ENCODE measurements at places on chromosomes 1 and 21.

DNA sequence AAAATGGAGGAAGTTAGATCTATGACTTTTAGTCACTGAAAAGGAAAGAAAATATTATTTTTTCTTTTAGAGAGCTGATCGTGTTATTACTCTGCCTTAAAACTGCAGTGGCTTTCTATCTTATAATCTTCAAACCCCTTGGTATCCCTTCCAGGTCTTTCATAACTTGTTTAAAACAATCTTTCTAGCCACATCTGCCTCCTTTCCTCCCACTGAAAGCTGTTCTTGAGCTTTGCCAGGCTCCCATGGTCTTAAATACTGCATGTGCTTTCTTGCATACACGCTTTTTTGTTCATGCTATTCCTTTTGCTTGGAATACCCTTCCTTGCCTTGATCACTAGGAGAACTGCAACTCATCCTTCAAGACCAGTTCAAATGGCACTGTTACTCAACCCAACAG, 65.9 kb upstream of the GADD45A start:
- DNase-seq: no peak

- no peak for DNase-seq
These were observed 96.5 kb upstream of the CAMK1G start for GRCh38 chr1:209486861-209487593.

DNA sequence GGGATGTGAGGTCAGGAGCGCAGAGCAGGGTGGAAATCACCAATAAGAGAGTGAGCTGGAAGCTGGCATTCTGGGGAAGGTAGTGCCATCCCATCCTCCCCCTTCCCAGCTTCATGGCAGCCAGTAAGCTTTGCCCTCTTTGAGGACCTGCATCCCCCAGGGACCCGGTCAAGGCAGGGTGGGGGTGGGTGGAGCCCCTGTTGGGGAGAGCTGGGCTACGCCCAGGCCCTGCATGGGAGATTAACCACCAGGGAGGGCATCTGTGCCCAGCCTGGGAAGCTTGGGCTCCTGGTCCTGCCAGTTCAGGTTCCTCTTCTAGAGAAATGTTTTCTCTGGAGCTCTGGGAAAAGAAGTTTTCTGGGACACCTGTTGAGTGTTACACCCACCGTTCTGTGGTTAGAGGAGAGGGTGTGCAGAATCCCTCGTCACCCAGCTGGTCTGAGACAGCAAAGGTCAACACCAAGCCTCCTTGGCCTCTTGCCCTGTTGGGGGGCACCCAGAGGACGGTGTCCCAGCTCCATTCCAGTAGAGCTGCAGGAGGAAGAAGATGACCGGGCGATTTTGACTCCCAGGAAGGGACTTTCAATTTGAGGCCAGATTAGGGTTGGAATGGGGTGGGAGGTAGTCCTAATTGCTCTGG, 30.1 kb upstream of the TENT5C start:
- DNase-seq: no peak

DNA sequence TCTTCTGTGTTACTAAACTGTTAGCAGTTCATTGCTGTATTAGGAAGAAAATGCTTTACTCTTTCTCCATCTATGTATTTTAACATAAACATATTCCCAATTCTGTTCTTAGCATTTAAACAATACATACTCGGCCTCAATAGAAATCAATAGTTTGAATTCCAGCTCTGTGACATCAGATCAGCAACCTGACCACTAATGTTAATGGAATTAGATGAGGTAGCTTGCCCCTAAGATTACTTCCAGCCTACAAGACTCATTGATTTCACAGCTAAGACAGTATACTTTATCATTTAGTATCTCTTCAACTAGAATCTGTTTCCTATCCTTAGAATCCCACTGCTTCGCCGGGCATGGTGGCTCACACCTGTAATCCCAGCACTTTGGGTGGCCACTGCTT, 38.9 kb downstream of the EPRS1 start:
- DNase-seq: no peak

DNA sequence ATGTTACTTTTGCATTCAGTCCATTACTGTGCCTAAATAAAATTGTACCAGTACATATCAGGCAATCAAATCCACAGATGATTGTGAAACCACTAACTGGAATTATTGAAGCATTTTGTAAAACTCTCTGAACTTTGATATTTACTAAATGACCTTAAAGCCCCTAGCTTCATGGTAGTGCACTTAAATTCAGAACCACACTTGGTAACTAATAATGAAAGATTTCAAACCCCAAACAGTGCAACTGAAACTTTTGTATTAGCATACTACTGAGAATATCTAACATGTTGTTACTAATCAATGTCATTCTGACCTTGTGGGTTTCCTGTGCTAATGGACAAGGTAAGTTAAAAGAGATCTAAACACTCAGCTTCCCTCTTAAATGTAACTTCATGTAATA, at the start of gene CFHR3:
Gene CFHR3 (plus strand): TSS at position 238 of the 400 bp plus-strand sequence. CDS start 47 bp downstream, at position 285.
- no peak for DNase-seq

GRCh38 chr1:222644636-222644980, 26.7 kb downstream of the MIA3 start:
- no peak for DNase-seq

DNA sequence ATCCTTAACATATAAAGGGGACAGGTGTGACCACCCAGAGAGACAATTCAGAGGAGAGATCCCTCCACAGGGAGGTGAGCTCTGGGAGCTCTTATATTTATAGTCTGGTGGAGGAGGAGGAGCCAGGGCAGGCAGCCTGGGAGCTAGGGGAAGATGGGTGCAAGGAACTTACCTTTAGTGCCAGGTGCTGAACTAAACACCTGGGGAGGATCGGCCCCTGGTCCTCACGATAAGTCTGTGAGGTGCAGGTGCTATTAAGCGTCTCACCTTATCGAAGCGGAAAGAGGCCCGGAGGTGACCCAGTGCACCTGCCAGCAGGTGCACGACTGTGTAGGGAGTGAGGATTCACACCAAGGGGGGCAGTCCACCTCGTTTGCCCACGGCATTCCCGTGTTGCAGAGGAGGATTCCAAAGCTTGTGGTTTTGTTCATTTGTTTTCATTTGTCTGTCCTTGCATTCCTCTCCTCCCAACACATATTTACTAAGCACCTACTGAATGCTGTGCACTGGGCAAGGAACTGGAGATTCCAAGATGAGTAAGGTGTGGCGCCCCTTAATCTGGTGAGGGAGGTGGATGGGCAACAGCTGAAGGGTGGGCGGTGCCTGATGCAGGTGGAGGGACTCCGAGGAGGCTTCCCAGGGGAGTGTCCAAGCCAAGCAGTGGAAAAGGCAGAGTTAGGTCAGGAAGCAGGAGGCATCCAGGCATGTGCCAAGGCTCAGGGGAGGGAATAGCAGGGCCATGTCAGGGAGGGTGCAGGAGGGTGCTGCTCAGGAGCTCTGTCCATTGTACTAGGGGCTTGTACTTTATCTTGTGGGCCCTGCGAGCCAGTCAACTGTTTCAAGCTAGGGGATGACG, 11.5 kb downstream of the ARHGEF10L start:
- DNase-seq: no peak

DNA sequence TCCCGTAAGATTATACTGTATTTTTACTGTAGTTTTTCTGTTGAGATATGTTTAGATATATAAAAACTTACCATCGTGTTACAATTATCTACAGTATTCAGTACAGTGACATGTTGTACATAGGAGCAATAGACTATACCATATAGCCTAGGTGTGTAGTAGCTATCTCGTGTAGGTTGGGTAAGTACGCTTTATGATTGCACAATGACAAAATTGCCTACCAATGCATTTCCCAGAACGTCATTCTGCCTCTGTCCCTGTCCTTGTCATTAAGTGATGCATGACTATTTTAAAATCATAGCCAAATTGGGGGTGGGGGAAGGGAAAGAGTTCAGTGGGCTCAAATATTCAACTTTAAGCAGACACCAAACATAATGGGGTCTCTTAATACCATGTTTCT, 233.8 kb upstream of the TMEM51 start:
- DNase-seq: no peak

- no peak for DNase-seq
These were observed 73.3 kb downstream of the PLPP3 start for GRCh38 chr1:56505792-56506743.

- no peak for DNase-seq
These were observed 26.4 kb upstream of the FAM78B start for GRCh38 chr1:166193057-166193698.

DNA sequence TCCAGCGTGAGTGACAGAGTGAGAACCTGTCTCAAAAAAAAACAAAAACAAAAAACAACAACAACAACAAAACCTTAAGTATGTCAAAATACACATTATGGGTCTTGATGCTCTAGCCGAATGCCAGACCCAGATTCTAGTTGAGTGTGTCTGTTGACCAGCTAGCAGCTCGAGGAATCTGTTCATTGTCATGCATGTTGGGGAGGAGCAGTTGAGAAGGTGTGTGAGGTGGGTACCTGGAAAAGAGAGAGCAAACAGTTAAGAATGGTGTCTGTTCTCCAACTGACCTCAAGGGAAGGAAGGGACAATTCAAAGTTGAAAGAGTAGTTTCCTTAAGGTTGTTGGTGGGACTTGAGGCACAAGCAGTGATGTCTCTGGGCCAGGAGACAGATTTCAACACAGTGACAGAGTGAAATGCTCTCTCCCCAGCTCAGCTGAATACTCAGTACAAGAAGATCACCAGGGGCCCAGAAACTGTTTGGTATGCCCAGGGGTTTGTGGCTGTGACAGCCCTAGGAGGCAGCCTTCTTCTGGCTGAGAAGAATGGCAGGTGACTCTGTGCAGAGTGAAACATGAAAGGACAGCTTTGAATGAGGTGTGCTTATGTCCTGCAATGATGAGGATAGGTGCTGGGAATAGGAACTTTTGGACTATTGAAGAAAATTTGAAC, 14.4 kb upstream of the POU2F1 start:
- no peak for DNase-seq

DNA sequence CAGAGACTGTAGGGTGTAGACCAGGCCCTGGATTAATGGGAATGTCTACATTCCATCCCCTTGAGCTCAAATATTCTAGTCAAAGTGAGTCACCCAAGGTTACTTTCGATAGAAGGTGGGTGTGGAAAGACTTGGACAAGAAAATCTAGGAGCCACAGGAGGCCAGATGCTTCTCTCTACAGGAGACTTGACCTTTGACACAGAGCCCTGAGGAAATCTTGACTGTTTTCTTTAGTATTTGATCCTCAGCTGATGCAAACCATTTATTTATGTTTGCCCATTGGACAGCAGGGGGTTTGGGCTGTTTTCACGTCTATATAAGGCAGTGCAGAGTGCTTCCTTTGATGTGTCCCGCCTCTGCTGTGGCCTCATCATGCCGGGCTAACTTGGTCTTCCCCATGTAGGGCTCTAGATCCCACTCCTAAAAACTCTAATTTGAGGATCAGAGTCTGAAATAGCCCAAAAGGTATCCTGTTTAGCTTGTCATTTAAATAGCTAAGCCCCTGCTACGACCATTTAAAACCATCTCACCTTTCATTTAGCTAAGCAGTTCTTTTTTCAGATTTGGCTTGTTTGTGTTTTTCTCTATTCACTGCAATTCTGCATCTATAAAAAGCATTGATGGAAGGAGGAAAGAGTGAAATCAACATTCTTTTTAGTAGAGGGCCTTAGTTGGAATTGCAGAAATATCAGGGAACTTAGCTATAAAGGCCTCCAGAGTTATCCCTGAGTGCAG, 15.5 kb upstream of the MAP3K7CL start:
- no peak for DNase-seq

- DNase-seq: no peak
These were observed 14.5 kb downstream of the SLC6A17 start for GRCh38 chr1:110164725-110165350.

GRCh38 chr1:160045653-160046052, 13.9 kb upstream of the PIGM start:
- no peak for DNase-seq

DNA sequence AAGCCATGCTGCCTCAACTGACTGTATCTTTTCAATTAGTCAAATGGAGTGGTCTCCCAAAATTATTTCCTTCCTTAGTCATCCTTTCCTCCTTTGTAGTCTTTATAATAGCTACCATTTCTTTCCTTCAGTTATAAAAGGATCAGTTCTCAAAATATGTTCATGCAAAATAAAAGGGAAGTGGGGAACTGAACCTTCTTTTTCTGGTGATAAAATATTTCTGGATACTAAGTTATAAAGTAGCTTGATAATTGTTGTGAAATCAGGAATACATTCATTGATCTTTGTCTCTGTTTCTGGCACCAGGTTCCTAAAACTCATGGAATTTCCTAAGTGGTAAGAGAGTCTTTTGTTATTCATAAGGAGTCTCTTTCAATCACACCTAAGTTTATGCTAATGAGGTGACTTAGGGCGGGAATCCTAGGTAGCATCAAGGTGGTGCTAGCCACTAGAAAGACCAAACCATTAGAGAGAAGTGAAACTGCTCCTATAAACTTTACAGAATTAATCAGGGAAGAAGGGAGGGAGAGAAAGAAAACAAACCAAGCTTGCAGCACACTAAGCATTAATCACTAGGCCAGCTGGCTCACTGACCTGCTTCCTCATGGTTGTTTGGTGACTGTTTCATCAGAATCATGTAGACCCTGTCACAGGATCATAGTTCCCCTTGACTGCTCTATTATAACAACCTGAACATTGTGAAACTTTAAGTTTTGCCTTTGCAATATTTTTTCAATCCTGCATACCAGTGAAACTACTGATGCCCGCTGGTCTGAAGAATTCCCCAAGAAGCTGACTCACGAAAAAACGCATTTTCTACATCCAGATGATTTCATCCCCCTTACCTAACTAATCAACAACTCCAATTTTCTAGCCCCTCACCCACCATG, 161.6 kb upstream of the PTBP2 start:
- DNase-seq: no peak

DNA sequence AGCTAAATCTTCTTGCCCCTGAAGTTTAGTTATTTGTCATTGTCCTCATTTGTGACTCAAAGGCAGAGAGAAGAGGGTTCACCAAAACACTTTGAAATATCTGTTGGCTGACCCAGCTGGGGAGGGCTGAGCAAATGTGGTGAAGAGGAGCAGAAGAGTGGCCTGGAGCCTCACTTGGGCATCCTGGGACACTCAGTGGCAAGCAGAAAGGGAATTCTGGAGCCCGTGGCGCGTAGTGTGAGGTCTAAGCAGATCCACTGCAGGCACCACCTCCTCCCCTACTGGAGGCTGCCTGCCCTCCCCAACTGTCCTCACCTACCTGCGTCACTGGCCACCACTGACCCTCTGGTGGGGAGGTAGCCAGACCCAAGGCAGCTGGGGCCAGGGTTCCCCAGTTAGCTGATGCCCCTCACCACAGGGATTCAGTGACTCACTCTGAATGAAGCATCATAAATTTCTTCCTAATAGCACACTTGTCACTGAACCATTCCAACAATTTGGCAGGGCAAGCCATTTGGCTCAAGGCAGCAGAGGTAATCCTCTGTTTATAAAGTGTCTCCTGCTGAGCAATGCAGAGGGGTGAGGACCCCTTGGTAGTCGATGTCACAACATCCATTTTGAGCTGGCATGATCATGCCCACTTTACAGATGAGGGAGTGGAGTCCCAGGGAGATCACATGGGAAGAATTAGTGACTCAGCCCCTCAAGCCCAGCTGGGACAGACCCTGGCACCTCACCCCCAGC, 80.3 kb downstream of the NENF start:
- DNase-seq: no peak

GRCh38 chr1:20266642-20267041, 24.0 kb upstream of the VWA5B1 start:
- DNase-seq: no peak
